ENCODE measurements at places on chromosomes 5 and 9.

DNA sequence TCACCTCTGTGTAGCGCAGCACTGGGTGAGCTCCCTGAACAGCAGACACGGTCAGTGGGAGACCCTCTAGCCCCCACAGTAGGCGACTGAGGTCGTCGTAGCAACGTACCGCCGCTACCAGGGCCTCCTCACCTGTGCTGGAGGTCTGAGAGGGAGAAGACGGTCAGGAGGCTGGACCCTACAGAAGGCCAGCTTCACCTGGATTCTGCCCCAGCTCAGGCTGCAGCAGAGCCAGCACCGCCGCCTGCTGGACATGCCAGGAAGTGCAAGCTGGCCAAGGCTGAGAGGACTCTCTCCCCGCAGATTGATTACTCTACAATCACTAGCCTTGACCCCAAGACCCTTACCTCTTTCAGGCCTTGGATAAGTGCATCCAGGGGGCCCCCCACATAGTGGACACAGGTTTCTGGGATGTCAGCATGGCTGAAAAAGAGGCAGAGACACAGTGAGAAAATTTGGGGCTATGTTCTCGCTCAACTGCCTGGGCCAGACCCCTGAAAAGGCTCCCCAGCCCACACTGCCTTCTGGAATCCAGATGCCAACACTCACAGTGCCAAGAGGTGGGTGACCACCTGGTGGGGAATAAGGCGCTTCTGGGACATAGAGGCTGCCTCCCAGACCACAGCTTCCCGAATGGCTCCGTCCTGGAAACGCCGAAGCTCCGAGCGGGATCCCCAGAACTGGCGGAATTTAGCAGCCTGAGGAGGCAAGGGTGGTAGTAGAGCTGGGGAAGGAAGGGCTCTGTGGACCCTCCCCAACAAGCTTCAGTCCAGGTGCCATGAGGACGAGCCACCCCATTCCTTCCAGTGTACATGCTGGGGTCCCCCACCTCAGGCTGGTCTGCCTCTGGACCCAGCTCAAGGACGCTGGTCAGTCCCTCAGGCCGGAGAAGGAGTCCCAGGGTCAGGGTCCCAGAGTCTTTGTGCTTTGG lies 6.9 kb downstream of the NOL6 start:
- no peak for DNase-seq

DNA sequence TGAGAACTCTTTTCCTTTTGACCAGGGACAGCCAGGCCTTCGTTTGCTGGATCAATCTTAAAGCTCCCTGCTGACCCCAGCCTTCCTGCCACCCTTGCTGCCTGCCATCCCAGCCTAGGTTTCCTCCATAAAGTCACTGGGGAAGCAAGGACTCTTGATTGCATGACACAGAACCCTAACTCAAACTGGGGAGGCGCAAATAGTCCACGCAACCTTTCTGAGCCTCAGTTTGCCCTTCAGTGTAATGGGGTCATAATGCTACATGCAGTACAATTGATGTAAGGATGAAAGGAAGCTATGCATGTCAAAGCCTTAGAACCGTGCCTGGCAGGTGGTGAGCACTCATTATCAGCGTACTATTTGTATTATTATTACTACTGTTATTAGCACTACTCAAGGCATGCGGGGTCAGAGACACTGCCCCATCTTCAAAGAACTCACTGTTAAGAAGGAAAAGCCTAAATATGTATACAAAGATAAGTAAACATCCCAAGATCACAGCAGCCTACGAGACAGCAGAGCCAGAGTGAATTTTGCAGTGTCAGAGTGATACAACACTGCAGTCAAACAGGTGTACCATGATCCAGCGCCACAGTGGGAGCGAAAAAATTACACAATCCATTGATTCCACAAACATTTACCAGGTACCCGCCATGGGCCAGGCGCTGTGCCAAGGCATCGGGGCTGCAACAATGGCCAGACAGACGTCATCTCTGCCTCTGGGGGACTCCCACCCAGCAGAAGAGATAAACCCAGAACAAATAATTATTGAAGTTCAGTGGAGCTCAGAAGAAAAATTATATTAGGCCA lies 16.9 kb upstream of the CPLX2 start:
- no peak for DNase-seq

DNA sequence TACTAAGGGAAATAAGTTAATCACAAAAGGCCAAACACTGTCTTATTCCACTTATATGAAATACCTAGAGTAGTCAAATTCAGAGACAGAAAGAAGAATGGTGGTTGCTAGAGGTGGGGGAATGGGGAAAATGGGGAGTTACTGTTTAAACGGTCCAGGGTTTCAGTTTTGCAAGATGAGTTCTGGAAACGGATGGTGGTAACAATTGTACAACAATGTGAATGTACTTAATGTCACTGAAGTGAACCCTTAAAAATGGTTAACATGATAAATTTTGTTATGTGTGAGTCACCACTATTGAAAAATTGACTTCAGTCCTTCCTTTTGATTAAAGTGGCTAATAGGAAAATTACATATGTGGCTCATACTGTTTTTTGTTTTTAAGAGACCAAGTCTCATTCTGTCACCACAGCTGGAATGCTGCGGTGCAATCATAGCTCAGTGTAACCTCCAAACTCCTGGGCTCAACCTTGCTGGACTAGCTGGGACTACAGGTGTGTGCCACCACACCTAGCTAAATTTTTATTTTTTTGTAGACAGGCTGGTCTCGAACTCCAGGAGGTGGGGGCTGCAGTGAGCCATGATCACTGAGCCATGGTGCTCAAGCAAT lies 8.7 kb downstream of the UBQLN1 start:
- DNase-seq = no peak

GRCh38 chr9:133453651-133454050 lies 6.1 kb upstream of the CACFD1 start:
- no peak for DNase-seq

GRCh38 chr5:113682497-113683136 lies 169.1 kb downstream of the YTHDC2 start:
- DNase-seq = no peak

- no peak for DNase-seq
Measured at GRCh38 chr9:28651050-28651722, 1077.9 kb upstream of the C9orf72 start.

- DNase-seq = no peak
Measured at GRCh38 chr5:128276537-128277216, 193.1 kb downstream of the SLC12A2 start.

GRCh38 chr5:169097374-169098326 lies 203.3 kb downstream of the SLIT3 start:
- DNase-seq = no peak

GRCh38 chr5:172411484-172412072 lies 42.7 kb downstream of the SH3PXD2B start:
- DNase-seq = no peak

DNA sequence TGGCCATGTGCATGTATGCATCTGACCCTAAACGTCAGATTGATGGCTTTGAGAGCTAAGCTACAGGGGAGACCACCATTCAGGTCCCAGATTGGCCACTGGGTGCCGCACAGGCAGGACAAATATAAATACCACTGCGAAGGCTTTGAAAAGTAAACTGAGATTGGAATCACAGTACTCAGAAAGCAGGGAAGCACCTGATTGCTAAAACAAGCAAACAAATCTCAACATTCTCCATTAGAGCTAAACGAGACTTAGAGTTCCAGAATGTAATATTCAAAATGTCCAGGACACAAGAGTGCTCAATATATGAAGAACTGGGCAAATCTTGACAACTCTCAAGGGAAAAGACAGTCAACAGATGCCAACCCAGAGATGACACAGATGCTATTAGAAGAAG lies 61.0 kb upstream of the GFPT2 start:
- no peak for DNase-seq

GRCh38 chr9:109733690-109734089 lies 46.3 kb upstream of the PALM2AKAP2 start:
- DNase-seq = no peak

GRCh38 chr9:99269416-99269815 lies 47.3 kb downstream of the SEC61B start:
- no peak for DNase-seq

DNA sequence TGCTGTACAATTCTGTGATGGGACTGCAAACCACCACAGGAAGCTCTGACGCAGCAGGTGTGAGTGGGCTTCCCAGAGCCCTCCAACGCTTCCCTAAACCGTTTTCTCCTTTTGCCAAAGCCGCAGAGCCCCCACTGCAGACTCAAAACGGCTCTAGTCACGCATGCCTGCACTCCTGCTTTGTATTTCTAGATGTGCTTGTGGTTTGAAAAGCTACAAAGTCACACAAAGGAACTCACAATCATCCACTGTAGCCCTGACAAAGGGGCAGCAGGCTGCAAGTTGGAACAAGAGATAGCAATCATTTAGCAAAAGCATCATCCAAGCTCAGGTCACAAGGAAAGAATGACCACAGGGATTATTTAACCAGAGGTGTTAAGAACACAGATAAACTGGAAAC lies 79.3 kb downstream of the PTPN3 start:
- no peak for DNase-seq

GRCh38 chr9:134959971-134960310 lies 42.2 kb upstream of the FCN1 start:
- no peak for DNase-seq

DNA sequence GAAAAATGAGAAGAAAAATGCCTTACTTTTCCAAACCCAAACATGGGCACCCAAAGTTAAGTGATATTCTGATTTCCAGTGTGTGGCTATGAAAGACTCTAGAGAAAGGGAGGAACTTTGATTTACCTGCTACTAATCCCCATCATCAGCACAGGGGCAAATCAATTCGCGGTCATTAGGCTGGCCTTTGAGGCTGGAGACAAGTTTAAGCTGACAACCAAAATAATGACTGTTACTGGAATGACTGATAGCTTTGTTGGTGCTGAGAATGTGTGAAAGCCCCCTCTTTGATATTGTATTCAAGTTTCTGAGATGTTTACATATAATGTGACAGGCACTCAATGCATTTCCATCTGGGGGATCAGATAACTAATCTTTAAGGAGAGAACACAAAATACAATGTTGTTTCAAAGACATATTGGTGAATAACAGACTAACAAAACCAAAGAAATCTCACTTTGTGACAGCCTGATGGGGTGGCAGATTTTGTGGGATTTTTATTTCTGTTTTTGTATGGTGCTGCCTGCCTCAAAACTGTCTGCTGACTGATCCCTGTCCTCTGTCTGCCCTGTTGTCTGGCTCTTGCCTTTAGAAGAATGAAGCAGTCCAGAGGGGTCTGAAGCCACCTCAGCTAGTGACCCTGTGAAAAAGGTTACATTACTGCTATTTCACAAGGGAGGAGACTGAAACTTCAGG lies 12.6 kb upstream of the INSYN2B start:
- no peak for DNase-seq

GRCh38 chr9:72292256-72292682 lies 72.7 kb downstream of the ZFAND5 start:
- DNase-seq = no peak

- DNase-seq = no peak
Measured at GRCh38 chr5:133266527-133266878, 214.7 kb downstream of the HSPA4 start.

DNA sequence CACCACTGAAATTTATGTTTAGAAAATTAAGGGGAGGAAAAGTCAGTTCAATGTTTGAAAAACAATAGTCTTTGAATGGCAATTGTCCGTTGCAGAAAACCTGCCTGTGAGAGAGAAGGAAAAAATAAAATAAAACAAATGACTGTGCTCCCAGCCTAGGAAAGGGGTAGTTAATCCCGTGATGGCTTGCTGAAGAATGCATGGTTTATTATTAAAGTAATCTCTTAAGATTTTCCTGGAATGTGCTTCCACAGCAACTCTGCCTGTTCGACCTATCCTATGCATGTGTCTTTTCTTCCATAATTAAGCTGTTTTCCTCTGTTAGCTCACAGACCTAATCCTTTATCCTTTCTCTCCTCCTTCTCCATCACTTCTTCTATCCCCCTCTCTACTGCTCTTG lies 2.4 kb upstream of the DAB2 start:
- DNase-seq = no peak

DNA sequence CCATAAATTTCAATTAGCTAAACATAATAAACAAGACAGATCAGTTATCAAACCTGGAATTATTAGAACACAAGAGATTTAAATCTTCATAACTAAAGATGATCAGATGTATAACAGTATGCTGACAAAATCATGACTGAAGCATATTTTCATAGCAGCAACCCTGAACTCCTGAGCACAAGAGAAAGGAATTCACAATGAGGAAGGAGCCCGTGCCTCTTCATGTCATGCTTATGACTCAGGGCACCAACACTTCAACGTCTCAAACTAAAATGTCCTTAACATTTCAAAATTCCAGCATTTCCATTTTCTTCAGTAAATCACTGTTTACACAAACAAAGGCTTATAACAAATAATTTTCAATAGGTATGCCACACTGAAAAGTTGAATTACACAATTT lies 6.7 kb downstream of the AP3B1 start:
- no peak for DNase-seq

DNA sequence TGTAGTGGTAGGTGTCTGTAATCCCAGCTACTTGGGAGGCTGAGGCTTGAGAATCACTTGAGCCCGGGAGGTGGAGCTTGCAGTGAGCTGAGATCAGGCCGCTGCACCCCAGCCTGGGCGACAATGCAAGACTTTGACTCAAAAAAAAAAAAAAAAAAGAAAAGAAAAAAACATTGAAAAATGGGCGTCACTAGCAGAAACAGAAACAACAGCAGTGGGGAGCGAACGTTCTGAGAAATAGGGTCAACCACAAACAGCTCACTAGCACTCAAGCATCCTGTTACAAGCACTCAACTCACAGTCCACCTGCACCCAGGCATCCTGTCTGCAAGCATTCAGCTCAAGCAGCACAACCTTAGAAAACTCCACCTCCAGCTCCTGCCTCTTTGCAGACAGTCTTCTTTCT lies 17.2 kb downstream of the TRIM14 start:
- DNase-seq = no peak

DNA sequence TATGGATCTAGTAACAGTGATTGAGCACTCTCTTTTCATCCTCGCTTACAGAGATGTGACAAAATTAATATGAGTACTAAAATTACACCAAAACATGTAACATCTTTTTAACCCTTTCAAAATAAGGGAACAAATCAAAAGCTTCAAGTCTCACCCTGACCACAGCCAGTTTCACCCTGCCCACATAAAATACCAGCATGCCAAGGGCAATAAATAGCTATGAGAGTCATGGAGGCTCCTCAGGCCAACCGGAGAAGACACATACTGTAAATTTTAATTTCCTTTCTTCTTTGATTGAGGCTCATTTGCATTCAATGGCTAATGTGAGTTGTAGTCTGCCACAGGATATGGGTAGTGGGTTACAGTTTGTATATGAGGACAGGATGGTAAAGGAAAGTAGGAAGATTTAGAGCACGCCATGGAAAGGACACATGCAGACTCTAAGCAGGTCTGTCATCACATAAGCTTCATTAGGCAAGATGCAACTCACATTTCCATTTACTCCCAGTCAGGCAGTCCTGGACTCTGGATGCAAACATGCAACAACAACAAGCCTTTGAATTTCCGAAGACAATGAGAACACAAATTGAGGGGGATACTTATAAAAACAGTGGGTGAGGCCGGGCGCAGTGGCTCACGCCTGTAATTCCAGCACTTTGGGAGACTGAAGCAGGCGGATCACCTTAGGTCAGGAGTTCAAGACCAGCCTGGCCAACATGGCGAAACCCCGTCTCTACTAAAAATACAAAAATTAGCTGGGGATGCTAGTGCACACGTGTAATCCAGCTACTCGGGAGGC lies 11.3 kb downstream of the IL4 start:
- DNase-seq = no peak

- DNase-seq = no peak
Measured at GRCh38 chr9:96719521-96719920, 58.4 kb downstream of the ZNF510 start.

GRCh38 chr5:172443441-172444109 lies 10.8 kb downstream of the SH3PXD2B start:
- DNase-seq = peak; percentile 37

- DNase-seq = no peak
Measured at GRCh38 chr9:2992427-2992826, 148.5 kb upstream of the PUM3 start.

All from hypothalamus (tissue), 51 donors.